Mucosa of descending colon (tissue), 3 donors: ENCODE measurements at places on chromosomes 16 and 17. TPM values are rescaled to one million over a fixed set of nuclear protein-coding genes. Genes with fewer than 3 reads are reported as not detected.

- no peak for DNase-seq
Measured at GRCh38 chr17:63571632-63572310, 21.5 kb downstream of the DCAF7 start.

TSNAXIP1 gene
- 0.48 TPM for total RNA-seq

DNA sequence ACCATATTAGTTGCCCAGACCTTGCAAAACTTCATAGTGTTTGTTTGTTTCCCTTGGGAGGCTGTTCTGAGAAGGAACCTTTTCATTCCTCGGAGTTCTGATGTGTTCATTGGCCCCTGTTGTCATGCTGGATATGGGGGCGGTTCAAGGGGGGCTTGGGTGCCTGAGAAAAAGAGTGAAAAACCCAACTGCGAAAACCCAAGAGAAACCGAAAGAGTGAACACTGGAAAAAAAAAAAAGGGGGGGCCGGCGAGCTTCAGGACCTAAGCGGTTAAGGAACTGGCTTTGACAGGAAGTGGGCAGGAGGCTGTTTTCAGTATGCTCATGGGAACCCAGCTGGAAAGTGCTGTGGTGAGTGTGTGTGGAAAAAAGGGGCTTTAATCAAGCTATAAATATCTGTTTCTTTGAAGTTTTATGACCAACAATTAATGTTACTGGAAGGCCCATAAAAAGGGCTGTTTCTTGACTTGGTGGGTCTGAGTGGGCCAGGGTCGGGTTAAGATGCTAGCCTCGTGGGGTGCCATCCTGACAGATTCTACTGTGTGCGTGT is 510.7 kb downstream of the MAF start:
- DNase-seq, result no peak

- DNase-seq, result no peak
Measured at GRCh38 chr17:6347776-6348175, 87.1 kb downstream of the AIPL1 start.

GRCh38 chr17:81842725-81843504 is 8.1 kb upstream of the PPP1R27 start:
- DNase-seq, result no peak

GRCh38 chr17:62064791-62065563 is at the start of gene MED13:
Gene MED13, minus strand, starts transcription at chr17:62065278. Its CDS starts 73 bp downstream, at chr17:62065205.
- peak; percentile 81 for DNase-seq

GRCh38 chr16:2223942-2224486 is 623 bp downstream of the E4F1 start:
- DNase-seq, result peak; percentile 75

RASD1 gene
- total RNA-seq, result 10.8 TPM

DNA sequence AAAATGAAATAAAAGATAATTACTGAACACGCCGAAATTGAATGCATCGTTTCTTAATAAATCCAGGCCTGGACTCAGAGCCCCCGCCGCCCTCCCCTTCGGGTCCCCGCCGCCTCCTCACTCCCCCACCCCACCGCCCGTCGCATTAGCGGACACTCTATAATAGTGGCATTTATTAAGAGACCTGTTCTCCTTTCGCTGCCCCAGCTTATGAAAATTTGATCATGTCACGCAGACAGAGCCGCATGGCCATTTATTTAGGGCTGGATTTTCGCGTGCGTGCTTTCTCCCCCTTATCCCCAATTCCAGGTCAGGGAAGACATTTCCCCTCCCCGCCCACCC is 6.3 kb upstream of the HOXB2 start:
- DNase-seq, result no peak

DNA sequence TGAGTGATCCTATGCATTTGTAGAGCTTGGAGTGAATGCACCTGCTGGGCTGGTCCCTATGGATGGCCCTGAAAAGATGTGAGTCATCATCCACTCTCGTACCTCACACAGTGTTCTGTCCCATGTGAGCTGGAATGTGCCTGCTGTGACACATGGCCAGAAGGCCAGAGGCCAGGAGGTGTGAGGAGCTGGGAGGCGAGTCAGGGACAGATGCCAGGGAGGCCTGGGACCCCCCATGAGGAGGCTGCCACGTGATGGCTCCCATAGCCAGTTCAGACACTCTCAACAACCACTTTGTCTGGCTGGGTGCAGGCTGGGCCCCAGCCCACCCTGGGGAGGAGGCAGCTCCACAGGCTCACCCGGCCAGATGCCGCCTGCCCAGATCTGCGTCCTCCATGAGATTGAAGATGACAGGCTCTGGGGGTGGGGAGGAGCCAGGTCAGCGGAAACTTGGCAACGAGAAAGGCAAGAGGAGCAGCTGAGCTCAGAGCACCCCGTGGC is 168.8 kb downstream of the C16orf78 start:
- DNase-seq, result no peak

GRCh38 chr16:30609002-30609925 is 925 bp downstream of the ZNF689 start:
- DNase-seq, result peak; percentile 80

DNA sequence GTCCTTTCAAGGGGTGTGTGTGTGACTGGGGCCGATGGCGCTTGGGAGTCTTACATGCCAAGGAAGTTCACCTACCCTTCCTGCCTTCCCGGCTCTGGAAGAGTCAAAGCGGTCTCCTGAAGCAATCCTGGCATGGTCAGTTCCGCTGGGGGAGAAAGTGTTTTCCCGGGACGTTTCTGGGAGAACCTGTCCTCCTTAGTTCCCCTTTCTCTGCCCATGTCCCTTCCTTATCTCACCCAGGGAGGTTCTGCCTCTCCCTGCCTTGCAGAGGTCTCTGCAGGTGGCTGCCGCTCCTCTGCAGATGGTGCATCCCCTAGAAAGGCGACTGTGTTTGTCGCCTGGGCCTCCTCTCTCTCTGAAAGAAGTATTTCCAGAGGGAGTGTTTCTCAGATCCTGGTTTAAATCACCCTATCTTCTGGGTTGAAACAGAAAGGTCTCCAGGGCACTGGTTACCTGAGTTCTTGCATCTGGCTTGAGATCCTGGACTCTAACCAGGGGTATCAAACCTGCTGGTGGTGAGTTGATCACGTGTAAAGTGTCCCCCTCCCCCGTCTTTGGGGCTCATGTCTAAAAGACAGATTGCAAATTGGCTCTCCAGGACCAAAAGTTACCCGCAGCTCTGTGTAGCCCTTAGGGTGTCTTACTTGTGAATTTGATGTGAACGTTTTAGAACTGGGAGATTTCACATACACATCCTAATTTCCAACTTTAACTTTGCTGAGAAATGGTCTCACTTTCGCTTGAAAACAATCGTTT is 1.9 kb downstream of the PRKCB start:
- no peak for DNase-seq

EVI2A gene
- total RNA-seq, result 6.0 TPM

GRCh38 chr16:49213594-49213993 is 68.0 kb downstream of the CBLN1 start:
- DNase-seq, result no peak

DNA sequence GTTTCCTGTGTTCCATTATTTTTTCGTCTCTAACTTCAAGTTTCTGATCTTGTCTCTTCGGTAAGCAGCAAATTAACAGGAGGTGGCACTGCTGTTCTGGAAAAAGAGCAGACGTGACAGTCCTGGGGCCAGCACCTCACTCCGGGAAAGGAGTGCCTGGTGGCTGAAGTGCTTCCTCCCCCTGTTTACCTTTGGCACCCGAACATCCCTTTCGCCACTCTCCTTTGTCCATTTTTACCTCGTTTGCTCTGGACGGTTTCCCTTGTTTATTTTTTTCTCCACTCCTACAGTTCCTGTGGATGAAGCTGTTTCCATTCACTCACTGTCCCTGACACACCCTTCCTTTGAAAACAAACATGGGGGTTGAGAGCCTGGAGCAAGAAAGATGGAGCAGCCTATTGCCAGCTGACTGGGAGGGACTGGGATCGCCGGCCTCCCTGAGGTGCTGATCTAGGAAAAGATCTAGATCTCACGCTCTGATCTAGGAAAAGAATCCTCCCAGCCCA is 12.6 kb downstream of the SAP30BP start:
- peak; percentile 48 for DNase-seq

MT1B gene
- total RNA-seq, result not detected

MFAP4 gene
- total RNA-seq, result 19.0 TPM

DNA sequence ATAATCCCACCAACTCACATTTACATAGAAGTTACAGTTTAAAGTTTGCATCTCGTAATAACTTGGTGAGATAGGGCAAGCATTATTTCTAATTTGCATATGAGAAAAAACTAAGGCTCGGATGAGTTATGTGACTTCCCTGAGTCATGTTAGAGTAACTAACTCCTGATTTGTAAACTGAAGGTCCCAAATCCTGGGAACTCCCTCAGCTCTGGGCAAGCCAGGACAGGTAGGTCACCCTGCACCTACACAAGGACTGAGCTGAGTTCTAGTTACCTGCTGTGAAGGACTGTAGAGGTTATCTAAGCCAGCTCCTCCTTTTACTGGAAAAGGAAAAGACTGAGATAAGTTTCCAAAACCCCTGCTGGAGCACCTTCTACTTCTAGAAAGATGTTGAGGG is 92.1 kb upstream of the HLF start:
- DNase-seq, result no peak

GRCh38 chr17:18262641-18263040 is 2.2 kb downstream of the MIEF2 start:
- DNase-seq, result peak; percentile 55

DNA sequence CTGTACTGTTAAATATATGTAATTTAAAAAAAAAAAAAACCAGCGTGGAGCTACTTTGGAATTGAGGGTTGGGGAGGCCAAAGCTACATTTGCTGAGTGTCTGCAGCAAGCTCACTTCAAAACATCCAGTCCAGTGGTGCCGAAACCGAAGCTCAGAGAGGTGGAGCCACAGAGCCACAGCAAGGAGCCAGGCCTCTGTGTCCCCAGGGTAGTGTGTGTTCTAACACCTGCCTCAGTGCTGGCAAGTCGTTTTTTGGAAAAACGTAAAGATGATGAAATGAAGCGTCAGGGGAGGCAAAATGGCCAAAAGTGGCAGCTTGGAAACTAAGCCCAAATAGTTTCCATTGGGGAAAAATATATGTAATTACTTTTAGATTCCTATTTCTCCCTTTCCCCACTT is 36.1 kb upstream of the MRC2 start:
- DNase-seq, result no peak

- DNase-seq, result no peak
Measured at GRCh38 chr17:17653343-17653742, 27.9 kb upstream of the RAI1 start.

- no peak for DNase-seq
Measured at GRCh38 chr17:4500191-4500571, 1.5 kb downstream of the SPNS2 start.

GRCh38 chr16:87463722-87464690 is 28.8 kb downstream of the ZCCHC14 start:
- DNase-seq, result no peak

MGAT5B gene
- total RNA-seq, result 0.65 TPM

TBC1D3E gene
- total RNA-seq, result not detected

CHD9NB gene
- total RNA-seq, result 2.3 TPM

DNA sequence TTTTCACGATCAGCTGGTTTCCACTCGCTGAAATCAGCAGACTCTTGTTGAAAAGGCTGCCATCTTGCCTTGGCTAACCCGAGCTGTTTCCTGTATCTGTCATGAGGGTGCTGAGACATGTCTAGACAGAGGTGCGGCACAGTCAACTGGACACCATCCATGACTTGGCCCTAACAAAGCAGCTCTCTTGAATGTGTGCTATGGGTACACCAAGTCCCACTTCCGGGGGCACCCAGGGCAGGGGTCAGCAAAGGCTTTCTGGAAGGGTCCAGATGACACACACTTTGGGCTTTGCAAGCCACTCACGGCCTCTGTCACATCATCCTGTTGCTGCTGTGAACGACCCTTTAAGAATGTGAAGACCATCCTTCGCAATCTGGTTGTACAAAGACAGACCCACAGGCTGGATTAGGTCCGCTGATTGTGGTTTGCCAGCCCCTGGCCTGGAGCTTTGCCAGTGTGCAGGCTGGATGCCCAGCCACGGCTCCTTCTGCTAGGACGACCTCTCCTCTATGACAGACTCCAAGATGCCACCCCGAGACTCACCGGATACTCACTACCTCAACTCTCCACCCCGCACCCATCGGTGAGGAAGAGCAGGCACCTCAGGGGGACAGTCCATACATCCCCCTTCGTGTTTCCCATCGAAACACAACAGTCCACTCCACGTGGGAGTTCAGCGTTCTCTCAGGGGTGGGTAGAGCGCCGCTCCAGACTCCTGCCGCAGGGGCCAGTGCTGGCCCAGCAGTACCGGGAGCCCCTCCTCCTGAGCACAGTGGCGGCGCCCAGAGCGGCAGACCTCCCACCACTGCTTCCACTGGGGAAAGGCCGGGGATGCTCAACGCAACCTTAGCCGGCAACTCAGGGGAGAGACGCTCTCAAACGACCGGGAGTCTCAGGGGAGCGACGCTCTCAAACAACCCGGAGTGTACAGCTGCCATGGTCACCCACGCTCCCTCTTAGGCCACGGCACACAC is 123.5 kb downstream of the ANKRD11 start:
- DNase-seq, result no peak

- DNase-seq, result no peak
Measured at GRCh38 chr16:89706518-89707260, 5.2 kb upstream of the SPATA2L start.

DNA sequence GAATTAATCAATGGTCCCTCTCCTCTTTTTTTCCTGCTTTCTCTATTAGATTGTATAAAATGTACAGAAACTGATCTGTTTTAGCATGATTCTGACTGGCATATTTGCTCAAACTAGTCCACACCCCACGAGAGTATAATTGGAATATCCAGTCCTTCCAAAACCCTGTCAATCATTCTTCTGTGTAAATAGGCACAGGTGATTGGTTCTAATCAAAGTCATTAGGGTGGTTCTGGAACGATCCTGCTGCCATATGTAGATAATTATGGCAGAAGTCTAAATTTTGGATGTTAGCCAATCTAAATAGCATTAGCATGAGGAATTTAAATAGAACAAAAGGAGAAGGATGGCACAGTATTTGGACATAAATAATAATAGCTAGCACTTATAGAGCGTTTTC is 165.7 kb downstream of the SHISA6 start:
- no peak for DNase-seq

SOX9 gene
- 46.0 TPM for total RNA-seq

DNA sequence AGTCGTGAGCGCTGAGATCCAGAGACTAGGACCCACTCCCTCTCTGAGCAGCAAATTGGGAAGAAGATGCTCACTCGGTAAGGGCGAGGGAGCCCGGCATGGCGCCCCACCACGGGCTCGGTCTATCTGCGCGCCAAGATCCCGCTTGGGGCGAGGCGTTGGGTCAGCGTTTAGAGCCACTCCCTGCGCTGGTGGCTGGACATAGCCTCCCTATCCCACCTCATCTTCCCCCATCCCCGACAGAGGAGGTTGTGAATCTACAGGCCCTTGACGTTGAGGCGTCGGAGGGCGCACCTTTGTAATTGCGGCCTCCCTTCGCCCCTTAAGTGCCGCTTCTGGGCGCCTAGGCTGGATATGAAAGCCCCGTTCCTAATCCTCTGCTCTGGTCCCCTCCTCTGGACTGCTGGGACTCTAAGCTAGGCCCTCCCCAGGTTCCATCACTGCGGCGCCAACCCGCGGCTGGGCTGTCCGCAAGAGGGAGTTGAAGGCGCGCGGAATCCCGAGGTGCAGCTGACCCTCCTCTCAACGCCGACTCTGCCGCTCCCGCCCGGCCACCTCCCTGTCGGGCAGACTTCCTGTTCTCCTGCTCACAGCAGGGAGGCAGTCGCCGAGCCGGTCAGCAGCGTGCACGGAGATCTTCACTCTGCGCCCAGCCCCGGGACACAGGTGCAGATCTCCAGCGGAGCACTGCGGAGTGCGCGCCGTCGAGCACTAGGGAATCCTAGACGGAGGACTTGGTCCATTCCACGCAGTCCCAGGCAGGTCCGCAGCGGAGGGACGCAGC is 16.1 kb upstream of the HOXB9 start:
- peak; percentile 77 for DNase-seq

GRCh38 chr16:15572329-15573001 is 70.5 kb downstream of the MARF1 start:
- DNase-seq, result peak; percentile 65

GRCh38 chr17:76497699-76497978 is 3.6 kb downstream of the RHBDF2 start:
- DNase-seq, result no peak
